ENCODE measurements at places on chromosomes 11 and 22.
A peak's percentile ranks its signal among the peaks of the same experiment; 100 is the strongest.

DNA sequence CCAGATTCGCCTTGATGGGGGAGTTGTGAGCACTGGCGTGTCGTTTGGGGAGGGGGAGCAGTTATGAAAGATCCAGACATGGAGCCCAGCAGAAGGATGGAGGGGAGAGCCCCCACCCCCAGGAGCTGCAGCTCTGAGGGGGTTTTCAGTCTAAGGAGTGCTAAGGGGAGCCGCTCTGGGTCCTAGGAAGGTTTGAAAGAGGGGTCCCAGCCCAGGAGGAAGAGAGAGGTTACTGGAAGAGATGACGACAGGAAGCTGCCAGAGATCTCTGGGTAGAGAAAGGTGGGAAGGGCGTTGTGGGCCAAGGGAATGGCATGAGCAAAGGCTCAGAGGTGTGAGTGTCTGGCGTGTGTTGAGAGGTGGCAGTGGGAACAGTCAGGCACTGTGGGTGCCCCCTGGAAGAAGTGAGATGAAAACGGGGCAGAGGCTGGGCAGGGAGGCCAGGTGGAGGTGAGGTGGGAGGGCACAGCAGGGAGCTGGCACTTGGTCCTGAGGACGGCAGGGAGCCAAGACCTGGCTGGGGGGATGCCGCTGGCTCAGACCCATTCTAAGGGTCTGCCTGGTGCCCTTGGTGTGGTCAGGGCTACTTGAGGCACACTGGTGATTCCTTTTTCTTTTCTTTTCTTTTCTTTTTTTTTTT lies 1.8 kb downstream of the MGAT3 start:
- no peak for DNase-seq

DNA sequence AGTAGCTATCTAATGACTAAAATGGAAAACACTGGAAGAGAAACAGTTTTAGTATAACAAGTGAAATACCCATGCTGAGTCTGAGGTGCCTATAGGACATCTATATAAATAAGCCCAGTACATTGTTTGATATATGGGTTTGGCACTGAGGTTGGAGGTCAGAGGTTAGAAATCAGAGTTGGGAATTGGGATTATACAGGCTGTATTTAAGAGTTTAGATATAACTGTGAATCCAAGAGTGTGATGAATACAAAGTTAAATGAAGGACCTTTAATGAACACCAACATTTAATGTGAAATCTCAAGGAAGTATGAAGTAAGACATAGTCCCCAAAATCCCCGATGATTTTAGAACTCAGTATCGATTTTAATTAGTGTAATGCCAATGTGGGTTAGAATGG lies 3.1 kb upstream of the HBD start:
- no peak for DNase-seq

DNA sequence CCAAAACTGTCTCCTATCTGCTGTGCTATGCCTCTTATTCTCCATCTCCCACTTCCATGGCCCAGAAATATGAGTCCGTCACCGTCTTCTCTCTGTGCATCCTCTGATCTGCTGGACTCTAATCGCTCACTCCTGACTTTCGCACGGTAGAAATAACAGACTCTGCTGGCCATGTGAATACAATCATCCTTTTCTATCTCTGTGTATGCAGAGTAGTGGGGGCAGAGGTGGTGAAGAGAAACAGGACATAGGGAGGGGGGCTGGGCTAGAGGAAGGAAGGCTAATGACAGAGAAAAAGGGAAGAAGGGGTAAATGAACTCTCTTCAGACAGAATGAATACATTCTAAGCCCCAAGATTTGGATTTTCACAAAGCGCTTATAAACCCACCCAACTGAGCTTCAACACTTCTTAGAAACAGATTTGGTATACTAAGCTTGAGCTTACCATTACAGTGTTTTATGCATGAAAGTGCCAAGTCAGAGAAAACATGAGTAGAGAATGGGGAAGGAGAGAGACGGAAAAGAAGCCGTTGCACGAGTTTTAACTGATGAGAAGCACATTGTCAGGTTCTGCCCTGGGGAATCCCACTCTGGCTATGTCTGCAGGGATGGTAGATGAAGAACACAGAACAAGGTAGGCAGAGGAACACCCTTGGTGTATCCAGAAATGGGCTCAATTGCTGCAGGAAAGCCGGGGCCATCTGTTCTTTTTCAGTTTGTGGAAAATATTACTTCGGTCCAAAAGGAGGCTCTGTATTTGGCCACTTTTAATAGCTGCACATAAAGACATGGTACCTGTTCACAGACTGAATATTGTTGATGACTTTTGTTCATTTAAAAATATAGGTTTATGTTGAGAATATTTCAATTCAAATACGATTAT lies 324.7 kb downstream of the ETS1 start:
- DNase-seq: no peak

GRCh38 chr11:114281388-114281956 lies 14.7 kb upstream of the NNMT start:
- peak; percentile 56 for DNase-seq

DNA sequence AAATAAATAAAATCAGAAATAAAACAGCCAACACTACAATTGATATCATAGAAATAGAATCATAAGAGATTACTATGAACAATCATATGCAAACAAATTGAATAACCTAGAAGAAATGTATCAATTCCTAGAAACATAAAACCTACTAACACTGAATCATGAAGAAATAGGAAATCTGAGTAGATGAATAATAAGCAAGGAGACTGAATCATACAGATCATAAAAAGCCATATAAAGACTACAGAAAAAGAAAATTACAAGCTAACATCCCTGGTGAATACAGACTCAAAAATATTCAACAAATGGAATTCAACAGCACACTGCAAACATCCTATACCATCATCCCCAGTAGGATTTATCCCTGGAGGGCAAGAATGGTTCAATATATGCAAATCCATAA lies 135.6 kb downstream of the SBF2 start:
- DNase-seq: peak; percentile 12

GRCh38 chr11:90134478-90135003 lies at the start of gene NAALAD2:
Gene NAALAD2, plus strand, starts transcription at chr11:90134663. Its CDS starts 96 bp downstream, at chr11:90134759.
- DNase-seq: peak; percentile 37

DNA sequence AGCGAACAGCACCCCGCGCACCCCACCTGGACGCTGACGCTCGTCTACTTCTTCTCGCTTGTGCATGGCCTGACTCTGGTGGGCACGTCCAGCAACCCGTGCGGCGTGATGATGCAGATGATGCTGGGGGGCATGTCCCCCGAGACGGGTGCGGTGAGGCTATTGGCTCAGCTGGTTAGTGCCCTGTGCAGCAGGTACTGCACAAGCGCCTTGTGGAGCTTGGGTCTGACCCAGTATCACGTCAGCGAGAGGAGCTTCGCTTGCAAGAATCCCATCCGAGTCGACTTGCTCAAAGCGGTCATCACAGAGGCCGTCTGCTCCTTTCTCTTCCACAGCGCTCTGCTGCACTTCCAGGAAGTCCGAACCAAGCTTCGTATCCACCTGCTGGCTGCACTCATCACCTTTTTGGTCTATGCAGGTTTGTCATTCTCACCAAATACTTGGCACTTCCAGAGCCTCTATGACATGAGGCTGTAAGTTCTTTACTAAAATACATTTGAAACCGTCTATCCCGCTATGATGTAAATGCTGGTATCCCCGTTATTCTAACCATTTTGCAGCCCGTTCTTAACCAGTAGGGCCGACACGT lies 535 bp downstream of the AQP11 start:
- no peak for DNase-seq

DNA sequence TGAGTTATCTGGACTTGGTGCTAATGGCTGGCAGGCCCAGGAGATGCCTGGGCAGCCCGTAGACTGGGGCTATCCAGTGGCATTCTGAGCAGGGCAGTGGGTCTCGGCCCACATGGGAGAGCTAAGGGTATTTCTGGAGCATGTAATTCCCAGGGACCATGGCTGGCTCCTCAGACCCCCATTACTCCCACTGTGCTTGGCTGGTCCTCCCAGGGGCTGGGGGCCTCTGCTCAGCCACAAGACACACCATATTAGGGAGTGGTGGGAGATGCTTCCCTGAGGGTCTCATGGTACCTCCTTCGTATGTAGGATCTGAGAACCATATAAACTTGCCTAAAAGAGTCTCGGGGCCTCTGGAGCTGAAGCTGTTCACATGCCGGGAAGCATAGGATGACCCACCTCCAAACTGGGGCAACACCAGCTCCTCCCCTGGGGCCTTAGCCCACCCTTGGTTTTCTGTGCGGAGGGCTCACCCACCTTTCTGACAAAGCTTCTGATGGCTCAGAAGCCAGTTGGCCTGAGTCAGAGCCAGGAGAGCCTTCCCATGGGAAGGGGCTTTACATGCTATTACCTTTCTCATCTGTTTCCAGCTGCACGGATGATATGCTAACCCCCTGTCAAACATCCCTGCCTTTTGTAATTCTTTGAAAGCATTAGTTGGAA lies 9.5 kb upstream of the FTH1 start:
- DNase-seq: no peak

DNA sequence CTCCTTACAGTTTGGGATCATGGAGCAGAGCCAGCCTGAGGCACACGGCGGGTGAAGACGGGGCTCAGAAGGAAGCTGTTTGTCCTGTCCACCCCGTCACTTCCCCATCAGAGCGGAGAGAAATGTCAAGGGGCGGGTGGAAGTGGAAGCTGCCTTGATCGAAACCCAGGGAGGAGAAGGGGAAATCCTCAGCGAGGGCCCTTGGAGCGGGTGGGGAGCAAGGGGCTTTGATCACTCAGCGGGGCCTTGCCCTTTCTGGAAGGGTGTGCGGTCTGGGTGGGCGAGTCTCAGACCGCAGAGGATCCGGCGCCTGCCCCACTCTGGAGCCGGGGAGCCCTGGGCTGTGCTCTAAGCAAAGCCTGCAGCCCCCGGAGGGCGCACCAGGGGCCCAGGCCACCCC lies 320.4 kb downstream of the NTM start:
- DNase-seq: no peak

GRCh38 chr11:35590412-35590811 lies 27.8 kb upstream of the FJX1 start:
- peak; percentile 35 for DNase-seq

- no peak for DNase-seq
Observed at GRCh38 chr11:70547386-70547785, 149.1 kb downstream of the CTTN start.

- DNase-seq: no peak
Observed at GRCh38 chr11:70536051-70536877, 137.9 kb downstream of the CTTN start.

DNA sequence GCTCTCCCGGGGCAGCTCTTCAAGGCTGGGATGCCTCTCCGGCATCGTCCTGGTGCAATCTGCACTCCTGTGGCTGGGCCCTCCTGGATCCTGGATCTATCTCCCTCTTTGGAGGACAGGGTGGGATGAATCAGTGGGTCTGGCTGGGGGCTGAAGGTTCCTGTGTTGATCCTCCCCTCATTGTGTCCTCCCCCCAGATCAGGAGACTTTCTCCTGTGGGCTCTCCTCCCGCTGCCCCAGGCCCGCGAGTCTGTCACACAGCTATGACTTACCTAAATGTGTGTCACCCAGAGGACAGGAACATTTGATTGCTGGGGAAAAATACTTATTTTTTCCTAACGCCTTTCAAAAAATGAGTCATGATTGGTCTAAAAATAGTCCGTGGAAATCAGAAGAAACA lies 106.8 kb upstream of the NECTIN1 start:
- DNase-seq: no peak

DNA sequence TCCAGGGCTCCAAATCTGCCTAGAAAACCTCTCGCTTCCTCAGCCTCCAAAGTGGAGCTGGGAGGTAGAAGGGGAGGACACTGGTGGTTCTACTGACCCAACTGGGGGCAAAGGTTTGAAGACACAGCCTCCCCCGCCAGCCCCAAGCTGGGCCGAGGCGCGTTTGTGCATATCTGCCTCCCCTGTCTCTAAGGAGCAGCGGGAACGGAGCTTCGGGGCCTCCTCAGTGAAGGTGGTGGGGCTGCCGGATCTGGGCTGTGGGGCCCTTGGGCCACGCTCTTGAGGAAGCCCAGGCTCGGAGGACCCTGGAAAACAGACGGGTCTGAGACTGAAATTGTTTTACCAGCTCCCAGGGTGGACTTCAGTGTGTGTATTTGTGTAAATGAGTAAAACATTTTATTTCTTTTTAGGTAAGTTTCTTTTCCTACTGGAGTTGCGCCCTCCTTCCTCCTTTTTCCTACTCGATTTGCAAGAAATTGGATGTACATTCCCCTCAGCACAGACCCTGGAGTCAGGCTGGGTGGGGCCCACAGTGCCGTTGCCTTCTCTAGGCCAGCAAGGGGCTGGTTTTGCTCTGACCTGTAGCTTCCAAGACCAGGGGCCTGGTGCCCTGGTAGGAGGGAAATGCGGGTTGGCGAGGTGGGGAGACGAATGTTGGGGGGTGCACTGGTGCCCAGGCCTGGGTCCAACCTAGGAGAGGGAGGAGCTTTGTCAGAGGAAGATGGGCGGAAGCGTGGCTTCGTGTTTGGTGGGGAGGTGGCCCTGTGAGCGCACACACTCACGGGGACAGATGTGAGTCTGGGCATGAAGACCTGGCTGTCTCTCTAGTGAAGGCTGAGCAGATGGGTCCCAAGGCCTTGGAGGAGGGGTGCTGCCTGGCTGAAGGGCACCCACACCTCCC lies 50.6 kb downstream of the ST14 start:
- no peak for DNase-seq

GRCh38 chr11:76329084-76329648 lies 51.8 kb downstream of the THAP12 start:
- peak; percentile 76 for DNase-seq

GRCh38 chr11:28488336-28488735 lies 380.1 kb downstream of the METTL15 start:
- DNase-seq: no peak

DNA sequence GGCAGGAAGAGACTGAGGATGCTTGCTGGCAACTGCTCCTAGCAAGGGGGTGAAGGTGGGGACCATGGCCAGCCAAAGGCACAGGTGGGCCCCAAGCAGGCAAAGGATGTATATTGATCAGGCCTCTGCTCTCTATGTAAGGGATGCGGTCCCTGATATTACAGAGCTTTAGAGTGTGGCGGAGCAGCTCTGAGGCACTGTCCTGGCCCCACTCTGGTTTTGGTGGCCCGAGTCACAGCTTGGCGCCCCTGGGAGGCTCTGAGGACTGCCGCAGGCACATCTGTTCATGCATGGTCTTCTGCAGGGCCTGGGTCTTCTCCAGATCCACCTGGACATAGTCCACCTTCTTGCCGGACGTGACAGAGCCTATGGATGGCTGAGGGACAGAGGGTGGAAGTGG lies 45.5 kb downstream of the GAB4 start:
- no peak for DNase-seq

- DNase-seq: no peak
Observed at GRCh38 chr22:22031183-22031945, 48.8 kb upstream of the TOP3B start.

- peak; percentile 32 for DNase-seq
Observed at GRCh38 chr11:132125988-132126871, 755.8 kb downstream of the NTM start.

GRCh38 chr11:206526-207207 lies 532 bp downstream of the BET1L start:
- DNase-seq: no peak

DNA sequence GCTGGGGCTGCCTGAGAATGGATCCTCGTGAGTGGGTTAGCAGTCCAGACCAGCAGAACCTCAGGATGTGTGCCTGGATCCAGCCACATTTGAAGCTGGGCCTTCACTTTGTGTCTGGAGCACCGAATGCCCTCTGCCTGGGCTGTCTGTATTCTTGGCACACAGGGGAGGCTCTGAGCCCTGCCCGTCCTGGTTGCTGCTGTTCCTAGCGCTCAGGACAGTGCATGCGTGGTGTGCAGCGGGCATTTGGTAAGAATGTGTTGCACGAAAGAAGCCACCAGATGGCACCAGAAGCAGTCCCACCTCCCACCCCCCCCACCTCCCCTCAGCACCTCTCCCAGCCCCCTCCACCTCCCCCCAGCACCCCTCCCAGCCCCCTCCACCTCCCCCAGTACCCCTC lies 4.1 kb upstream of the MAPK11 start:
- peak; percentile 56 for DNase-seq

Data from fibroblast of upper back skin (primary cell).